ENCODE measurements at places on chromosomes 5 and 9.

DNA sequence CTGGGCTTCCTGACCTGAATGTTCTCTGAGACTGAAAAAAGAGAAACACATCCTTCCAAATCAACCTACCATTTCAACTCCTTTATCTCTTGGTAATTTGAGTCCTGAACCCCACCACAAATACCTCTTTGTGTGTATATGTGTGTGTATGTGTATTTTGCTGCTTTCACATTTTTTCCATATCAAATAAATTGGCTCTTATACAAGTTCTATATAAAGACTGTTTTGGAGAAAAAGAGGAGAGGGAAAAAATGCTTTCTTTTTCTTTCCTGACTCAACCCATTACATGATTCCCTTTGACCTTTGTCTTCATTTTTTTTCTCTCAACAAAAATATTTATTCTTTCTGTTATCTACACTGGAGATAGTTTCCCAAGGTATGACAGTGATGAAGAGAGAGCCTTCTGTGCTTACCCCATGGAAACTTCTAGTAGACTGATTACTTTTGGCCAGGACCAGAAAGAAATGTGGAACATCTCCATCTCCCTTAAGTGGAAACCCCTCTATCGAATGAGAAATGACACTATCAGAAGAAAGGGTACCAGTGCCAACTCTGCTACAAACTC, 85.3 kb downstream of the PAPPA start:
- DNase-seq, result no peak

DNA sequence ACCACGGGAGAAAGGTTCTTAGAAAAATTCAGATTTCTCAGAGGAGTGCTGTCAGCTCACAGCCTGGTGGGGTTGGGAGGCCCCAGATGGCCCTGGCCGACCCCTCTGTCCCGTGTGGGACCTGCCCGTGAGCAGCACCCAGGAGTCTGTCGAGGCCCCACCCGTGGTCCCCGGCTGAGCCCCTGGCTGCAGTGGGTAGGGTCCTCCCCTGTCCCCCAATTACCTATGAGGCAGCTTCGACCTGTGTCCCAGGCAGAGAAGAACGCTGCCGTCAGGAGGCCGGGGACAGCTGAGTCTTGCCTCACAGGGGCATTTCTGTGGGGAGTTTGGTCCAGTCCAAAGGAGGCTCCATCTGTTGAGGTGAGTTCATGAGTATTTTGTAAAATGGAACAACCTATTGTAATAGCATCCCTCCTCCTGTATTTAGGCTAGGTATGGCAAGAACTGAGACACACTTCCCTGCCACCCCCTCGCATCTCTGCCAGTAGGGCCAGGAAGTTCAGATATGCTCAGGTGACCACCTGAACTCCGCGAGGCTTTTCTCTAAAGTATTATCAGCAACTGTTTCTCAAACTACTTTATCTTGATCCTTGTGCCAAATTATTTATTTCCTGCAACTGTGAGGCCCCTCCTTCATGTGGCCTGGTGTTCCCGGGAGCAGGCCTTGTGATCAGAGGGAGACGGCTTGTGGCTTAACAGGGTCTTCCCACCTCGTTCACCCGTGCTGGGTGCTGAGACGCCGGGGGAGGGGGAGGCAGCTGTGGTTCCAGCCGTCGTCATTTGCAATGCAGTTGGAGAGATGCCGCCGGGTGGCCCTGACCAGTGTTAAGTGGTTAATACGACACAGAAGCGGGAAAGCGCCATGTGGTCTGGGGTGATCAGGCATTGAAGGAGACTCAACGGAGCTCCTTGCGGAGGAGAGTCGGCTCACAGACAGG, 1.7 kb downstream of the AHRR start:
- no peak for DNase-seq

- no peak for DNase-seq
Measured at GRCh38 chr9:95506678-95507463, 9.9 kb downstream of the PTCH1 start.

DNA sequence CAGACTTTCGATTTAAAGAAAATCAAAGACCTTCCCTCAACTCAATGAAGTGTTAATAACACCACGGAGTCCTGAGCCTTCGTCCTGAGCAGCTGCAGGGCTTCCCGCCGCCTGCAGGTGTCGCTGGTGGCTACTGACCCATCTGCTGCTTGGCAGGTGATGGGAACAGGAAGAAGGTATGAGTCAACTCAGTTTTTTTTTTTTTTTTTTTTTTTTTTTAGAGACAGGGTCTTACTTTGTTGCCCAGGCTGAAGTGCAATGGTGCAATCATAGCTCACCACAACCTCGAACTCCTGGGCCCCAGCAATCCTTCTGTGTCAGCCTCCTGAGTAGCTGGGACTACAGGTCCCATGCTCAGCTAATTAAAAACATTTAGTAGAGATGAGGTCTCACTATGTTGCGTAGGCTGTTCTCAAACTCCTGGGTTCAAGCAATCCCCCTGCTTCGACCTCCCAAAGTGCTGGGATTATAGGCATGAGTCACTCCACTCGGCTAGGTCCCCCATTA, 185.7 kb upstream of the IL12B start:
- peak; percentile 76 for DNase-seq

DNA sequence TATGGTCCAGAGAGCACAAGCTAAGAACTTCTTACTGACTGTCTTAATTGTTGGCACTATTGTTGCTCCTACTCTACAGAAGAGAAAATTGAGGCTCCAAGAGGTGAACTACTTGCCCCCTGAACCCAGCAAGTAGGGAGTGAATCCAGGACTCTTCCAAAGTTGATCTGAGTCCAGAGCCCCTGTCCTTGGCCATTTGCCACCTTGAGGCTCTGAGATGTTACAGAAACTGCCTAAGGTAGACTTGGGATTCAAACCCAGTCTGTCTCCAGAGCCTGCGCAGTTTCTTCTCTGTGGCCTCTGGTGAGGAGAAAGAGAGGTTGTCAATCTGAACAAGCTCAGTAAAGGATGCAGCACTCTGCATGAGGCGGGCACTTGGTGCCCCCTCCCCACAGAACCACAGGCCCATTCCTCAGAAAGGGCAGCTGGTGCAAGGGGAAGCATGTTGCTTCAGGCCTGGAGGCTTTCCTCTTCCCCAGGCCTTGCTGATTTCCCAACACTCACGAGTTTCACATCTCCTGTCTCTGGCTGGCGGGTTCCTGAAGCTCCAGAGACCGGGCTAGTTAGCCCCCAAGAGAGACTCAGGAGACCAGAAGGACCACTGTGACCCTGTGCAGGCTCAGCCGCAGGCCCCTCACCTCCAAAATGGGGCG, 2.9 kb upstream of the LCP2 start:
- no peak for DNase-seq

DNA sequence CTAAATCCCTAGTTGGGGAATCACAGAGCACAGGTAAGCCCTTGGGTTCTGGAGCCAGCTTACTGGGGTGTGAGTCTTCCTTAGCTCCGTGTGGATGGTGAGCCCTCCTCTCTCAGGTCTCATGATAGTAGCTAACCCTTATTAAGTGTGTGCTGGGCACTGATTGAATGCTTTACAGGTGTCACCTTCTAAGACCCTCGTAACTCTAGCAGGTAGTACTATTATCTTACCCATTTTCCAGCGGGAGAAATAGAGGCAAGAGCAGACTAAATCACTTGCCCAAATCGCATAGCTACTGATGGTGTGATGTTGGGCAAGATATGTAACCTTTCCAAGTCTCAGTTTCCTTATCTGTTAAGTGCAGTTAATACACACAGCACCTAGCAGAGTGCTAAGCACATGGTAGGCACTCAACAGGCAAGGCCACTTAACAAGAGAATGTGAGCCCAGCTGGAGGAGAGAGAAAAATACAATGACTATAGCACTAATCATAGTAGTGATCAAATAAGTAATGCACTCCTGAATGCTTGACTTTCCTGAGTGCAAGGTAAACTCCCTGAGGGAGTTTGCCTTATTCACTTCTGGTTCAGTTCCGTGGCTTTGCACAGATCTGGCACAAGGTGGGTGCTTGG, at the start of gene DCANP1:
DCANP1 (minus strand) TSS at position 51 of the 632 bp plus-strand sequence. CDS start 240 bp downstream, outside the sequence.
- no peak for DNase-seq

DNA sequence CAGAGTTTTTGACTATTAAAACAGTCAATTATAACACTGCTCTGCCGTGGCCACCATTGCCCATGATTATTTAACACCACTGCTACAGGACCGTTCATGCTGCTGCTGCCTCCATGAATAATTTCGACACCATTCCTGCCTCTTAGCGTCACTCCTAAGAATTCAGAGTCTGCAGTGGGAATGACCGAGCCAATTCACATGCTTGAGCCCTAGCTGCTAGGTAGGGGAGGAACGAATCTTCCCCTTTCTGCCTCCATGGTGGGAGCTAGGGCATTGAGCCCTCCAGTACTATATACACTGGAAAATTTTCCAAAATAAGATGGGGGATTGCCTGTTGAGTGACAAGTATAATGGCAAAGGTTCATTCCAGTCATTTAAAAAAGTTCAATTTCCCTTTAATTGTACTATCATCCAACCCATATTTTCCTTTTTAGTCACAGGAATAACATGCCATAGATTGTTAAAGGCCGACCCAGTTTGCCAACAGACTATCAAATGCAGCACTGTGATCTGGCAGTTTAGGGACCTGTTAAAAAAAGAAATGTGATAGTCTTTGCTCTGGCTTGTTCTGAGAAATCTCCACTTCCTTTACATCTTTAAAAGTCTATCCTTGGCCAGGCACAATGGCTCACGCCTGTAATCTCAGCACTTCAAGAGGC, 13.5 kb upstream of the B4GALT1 start:
- DNase-seq, result no peak

DNA sequence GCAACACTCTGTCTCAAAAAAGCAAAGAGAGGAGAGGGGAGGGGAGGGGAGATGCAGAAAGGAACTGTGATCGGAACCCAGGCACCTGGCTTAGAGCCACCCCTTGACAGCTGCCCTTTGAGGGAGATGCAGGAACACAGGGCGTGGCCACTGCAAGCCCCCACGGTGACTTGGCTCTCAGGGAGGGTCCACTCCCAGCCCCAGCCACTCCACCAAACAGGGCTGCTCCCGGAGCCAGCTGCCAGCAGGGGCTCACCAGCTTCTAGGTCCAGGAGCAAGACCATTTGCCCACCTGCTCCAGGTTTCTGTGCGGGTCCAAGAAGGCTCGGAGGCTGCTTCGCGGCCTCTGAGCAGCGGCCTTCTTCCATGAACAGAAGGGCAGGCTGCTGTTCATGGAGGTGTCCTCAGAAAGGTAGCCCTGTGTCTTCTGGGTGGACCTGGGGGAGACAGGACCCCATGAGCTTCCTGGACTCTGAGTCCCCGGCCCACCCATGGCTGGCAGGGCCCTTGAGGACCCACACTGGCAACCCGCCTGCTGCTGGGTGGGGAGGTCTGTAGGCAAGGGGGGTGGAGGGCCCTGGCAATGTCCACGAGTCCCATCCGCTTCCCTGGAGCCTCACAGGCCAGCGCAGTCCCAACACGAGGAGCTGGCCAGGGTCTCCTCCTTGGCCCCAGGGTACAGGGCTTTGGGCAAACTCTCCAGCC, 7.9 kb downstream of the C9orf50 start:
- no peak for DNase-seq

Data from stimulated activated CD4-positive, alpha-beta T cell treated with anti-CD3 and anti-CD28 coated beads, Interleukin-12 subunit alpha, Interleukin-12 subunit beta, amount 100 ng/mL, for 24 hours (primary cell).